Cortex of kidney (tissue), 1 donor: ENCODE measurements at places on chromosomes 1 and 21.

GRCh38 chr1:10249808-10250457, 39.6 kb downstream of the KIF1B start:
- DNase-seq = no peak

GRCh38 chr1:222540598-222540995, 7.3 kb downstream of the HHIPL2 start:
- no peak for DNase-seq

DNA sequence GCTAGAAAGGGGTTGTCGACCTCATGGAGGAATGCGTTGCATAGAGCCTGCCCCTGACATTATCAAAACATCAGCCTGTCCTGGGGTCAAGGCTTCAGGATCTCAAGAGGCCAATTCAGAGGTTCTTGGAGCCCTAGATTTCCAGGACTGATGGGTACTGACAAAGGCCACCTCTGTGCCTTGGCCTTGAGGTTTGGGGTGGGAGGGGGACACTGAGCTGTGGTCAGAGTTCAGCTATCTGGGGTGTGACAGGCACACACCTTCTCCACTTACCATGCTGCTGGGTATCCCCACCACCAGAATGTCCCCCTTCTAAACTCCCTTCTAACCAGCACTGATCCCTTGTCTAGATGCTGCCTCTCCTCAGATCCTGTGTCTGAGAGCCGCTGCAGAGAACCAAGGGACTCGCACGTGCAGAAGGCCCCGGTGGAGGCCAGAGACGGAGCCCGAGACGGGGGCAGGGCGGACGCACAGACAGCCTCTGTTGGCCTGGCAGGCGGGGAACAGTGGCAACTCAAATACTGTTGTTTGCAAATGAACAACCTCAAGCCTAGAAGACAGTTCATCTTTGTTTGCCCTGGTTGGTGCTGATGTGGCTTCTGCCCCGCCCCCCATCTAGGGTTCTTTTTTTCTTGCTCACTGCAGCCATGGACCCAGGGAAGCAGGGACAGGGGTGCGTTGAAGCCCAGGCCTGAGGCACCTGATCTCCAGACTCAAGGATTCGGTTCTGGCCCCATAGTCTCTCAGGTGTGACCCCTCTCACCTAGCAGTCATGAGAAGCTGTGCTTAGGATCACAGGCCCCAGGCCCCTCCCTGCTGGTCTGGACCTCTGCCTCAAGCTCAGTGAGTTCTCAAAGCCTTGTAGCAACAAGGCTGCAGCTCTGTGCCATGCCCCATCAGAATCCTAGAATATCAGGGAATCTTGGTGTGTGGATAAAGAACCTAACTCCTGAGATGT, 28.1 kb upstream of the CSF1 start:
- no peak for DNase-seq

GRCh38 chr1:7229186-7229585, 443.9 kb downstream of the CAMTA1 start:
- DNase-seq = no peak

DNA sequence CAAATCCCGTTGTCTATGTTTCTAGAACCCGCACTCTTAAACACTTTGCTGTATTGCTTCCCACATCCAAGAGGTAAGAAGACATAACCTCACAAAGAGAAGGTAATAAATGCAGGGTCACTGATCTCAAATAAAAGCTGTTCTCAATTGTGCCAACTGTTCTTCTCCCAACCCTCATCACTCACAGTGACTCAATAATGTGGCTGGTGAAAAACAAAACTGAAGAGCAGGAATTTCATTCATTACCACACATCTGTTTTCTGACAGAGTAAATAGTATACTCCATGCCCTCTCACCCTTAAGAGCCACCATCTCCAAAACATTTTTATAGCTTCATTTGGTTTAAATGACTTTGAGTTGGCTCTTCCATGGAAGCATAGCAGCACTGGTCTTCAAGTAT, 6.2 kb upstream of the ERICH3 start:
- DNase-seq = no peak

- no peak for DNase-seq
Measured at GRCh38 chr1:158371188-158371953, 17.7 kb downstream of the CD1E start.

DNA sequence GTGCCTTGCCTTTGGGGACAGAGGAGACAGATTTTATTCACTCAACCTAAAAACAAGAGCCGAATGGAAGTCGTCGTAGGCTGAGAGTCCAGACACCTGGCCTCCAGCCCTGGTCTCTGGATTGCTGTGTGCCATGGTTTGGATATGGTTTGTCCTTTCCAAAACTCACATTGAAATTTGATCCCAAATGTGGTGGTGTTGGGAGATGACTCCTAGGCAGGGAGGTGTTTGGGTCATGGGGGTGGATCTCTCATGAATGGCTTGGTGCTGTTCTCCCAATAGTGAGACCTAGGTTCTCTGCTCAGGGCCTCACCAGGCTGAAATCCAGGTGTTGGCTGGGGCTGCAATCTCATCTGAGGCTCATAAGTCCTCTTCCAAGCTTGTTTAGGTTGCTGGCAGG, 75.5 kb downstream of the FOXD2 start:
- DNase-seq = no peak

- DNase-seq = no peak
Measured at GRCh38 chr21:37527716-37528115, 161.1 kb downstream of the DYRK1A start.
